ENCODE measurements at places on chromosomes 11 and 22.

GRCh38 chr11:47020793-47021526, 84.4 kb downstream of the CSTPP1 start:
- DNase-seq = no peak

- no peak for DNase-seq
Measured at GRCh38 chr11:61706452-61707400, 26.5 kb downstream of the DAGLA start.

- no peak for DNase-seq
Measured at GRCh38 chr11:12274056-12274455, 103.3 kb upstream of the PARVA start.

DNA sequence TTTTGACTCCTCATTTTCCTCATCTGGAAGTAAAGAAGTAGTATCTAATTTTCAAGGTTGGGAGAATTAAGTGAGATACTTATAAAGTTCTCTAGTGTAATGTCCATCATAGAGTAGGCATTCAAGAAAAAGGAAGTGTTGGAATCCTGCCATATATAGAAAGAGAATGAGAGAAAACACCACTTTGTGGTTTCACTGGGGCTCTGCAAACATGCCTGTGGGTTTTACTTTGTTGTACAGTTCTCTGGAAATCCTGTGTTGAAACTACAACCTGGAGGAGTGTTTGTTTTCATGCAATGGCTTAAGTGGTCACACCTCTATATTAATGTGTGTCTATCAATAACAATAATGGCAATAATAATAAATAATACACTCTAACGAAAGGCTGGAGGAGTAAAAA, 741.7 kb downstream of the NELL1 start:
- no peak for DNase-seq

DNA sequence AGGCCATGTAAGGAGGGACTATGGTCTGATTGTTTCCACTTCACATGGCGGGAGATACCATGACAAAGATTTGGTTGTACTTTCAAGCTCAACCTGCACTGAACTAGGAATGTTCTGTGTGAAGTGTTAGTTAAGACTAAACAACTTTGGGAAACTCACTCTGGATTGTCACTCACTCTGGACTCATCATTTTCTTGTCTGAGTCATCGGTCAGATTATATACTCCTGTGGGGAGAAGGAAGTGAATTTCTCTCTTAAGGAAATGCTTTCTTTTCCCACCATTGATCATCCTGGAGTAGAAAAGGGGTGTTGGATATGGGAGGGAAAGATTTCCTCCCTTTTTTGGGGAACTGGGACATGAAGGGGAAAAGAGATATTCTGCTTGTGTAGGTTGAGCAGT, 26.9 kb upstream of the CAT start:
- DNase-seq = no peak

GRCh38 chr11:62508336-62509058, 38.1 kb downstream of the AHNAK start:
- DNase-seq = no peak

DNA sequence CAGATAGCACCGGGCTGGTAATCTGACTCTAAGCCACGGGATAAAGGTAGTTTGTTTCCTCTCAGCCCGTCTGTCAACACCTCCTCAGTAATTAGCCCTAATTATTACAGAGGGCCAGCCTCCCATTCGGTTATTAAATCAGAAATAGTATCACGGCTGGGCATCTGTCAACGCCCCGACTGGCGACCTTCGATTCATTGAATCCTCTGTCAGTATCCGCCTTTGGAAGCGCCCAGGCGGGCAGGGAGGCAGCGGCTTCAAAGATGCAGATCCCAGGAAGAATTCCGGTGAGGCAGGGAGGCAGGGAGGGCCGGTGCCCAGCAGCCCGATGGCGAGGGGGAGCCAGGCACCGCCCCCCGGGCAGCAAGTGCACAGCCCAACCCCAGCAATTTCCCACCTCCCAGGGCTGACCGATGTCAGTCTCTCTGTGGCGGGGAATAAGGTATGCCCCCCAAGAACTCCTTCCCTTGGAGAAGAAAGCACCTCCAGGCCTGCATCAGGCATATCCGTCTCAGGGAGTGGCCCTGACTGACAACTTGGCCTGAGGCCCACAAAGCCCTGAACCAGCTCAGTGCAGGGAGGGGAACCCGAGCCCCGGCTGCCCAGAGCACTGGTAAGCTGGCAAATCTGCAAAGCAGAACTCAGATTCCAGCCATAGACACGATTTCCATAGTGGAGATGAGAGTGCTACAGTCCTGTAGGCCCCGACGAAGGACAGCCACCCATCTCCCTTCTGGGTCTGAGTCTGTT, 11.4 kb downstream of the GNB1L start:
- no peak for DNase-seq

- no peak for DNase-seq
Measured at GRCh38 chr11:128417607-128418324, 169.6 kb downstream of the ETS1 start.

DNA sequence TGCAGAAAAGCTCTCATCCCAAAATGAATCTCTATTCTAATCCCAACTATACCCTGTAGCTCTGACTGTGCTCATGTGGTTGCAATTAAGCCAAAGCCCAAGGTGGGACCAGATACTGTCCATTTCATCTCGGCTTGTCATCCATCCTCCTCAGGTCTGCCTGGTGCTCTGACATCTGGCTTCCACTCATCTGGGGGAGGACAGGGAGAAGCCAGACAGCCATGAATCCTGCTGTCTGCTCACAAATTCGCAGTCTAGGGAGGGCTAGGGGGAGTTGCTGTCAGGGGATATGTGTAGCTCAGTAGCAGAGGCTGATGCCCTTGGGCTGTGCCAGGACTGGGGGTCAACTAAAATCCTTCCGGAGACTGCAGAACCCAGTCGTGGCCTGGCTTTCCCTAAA, 167.1 kb downstream of the ETS1 start:
- no peak for DNase-seq
